ENCODE measurements at places on chromosomes 7 and 10.

DNA sequence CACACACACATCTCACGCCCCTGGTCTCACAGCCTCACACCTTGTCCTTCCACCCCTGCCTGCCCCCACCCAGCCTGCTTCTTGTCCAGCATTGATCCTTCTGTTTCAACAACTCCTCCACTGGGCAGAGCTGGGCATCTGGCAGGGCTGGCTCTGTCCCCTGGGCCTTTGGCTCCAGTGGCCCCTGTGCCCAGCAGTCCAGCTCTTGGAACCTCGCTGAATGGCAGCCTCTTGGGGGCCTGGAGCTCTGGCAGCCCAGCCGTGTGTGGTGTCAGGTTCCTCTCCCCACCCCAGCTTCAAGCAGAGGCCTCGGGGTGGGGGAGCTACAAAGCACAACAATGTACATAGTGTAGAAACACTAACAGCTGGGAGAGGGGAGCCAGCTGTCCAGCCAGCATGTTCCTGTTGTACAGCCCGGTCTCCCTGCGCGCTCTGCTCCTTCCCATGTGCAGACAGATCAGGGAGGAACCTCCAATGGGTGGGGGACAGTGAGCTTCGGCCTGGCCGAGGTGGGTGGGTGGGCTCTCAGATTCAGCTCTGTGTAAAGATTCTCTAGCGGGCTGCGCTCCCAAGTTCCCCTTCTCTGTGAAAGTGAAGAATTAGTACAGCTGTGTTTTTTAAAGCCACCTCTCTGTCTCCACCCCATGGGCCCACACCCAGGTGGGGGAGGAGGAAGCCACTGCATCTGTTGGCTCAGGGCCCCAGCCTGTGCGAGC is 19.4 kb downstream of the ZMIZ2 start:
- DNase-seq, result no peak

GRCh38 chr10:100100651-100101184 is 19.0 kb upstream of the CPN1 start:
- no peak for DNase-seq

GRCh38 chr7:93036807-93037206 is 81.0 kb downstream of the SAMD9 start:
- no peak for DNase-seq

- DNase-seq, result no peak
Measured at GRCh38 chr10:84551437-84552120, 223.2 kb downstream of the CCSER2 start.

GRCh38 chr10:35705671-35706070 is 63.6 kb upstream of the FZD8 start:
- no peak for DNase-seq

- DNase-seq, result no peak
Measured at GRCh38 chr7:129782818-129783583, 169.8 kb downstream of the UBE2H start.

DNA sequence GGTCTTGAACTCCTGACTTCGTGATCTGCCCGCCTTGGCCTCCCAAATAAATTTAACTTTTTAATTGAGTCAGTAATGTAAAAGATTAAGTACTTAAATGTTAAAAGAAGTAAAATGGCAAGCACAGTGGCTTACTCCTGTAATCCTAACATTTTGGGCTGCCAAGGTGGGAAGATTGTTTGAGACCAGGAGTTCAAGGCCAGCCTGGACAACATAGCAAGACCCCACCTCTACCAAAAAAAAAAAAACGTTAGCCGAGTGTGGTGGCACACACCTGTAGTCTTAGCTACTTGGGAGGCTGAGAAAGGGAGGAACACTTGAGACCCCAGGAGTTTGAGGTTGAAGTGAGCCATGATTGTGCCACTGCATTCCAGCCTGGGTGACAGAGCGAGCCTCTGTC is 26.1 kb downstream of the PHTF2 start:
- no peak for DNase-seq

DNA sequence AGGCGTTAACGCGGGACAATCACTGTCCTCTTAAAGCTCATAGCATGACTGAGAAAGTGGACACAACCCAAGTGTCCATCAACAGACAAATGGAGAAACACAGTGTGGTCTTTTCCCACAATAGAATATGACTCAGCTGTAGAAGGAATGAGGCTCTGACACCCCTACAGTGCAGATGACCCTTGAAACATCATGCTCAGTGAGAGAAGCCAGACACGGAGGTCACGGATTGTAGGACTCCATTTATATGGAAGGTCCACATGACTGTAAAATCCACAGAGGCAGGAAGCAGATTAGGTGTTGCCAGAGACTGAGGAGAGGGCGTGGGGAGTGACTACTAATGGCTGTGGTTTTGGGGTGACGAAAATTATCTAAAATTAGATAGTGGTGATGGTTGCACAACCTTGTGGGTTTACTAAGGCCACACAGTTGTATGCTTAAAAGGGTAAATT is 6.1 kb upstream of the NCAPG2 start:
- DNase-seq, result no peak

DNA sequence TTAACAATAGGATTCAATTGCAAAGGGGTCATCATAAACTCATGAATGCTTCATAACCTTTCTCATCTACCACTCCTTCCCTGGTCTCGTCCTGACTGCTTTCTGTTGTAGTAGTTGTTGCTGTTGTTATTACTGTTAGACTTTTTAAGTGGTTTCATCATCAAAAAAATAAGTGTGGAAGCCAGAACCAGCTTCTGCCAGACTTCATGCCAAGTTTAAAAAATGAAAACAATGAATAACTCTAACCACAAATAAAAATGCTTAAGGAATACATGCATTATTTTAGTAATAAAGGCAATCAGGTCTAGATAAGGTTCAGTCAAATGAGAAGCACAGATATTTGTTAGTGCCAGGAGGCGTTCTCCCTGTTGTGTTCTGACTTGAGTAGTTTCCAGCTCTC is 85.4 kb downstream of the PCLO start:
- no peak for DNase-seq

GRCh38 chr10:67818323-67818722 is 19.7 kb downstream of the DNAJC12 start:
- DNase-seq, result no peak

- no peak for DNase-seq
Measured at GRCh38 chr10:88966797-88967196, 14.2 kb upstream of the ACTA2 start.

GRCh38 chr10:1372212-1372611 is 316.0 kb downstream of the WDR37 start:
- DNase-seq, result no peak

- no peak for DNase-seq
Measured at GRCh38 chr7:74355091-74355490, 65.9 kb downstream of the CLIP2 start.

GRCh38 chr10:23364378-23364777 is 19.8 kb upstream of the C10orf67 start:
- no peak for DNase-seq

DNA sequence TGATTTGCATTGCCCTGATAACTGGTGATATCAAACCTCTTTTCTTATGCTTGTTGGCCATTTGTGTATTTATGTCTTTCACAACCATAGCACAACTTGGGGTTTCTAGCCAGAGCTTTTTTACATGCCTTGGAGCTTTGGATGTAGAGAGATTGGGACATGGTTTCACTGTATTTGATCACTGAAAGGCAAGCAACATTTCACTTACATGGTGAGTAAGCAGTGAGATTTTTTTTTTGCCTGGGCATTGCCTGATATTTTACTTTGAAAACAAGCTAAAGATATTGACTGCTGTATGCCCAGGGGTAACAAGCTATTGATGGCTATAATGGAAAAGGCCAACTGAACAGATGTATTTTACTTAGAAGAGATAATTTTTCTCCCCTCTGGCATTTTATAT is 259.0 kb downstream of the PHTF2 start:
- no peak for DNase-seq

DNA sequence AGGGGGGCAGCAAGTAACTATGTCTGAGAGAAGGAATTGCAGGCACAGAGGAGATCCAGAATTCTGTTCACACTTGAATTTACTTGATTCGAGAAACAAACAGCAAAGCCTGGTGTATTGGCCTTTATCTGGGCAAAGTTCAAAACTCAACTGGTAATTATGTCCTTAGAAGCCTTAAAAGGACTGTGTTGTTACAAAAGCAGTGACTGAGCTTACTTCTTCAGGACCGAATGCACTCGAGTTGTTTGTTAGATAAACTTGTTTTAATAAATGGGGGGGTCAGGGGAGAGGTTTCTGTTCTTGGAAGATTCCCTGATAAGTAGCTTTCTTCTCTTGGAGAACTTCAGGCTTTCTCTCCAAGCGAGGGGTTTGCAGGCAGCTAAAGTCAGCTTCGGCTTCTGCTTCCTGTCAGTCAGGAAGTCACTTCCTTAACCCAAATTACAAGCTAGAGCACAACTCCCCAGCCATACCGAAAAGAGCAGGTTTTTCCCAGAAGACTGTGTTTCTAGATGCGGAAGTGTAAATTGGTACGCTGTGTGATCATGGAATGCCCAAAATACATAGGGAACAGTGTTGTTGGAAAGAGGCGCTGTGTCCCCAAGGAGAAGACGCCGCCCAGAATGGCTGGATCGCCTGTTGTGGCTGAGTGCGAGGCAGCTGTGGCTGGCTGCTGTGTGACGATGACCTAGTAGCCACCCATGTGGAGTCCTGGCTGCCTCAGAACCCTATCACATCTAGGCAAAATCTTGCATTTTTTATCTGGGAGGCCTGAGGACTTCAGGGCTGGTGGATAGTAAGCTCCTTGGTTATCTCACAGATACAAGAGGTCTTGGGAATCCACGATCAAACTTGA is 110.4 kb downstream of the TCF7L2 start:
- no peak for DNase-seq

GRCh38 chr10:80296942-80297341 is 7.5 kb upstream of the MAT1A start:
- no peak for DNase-seq

- no peak for DNase-seq
Measured at GRCh38 chr7:157423348-157423747, 86.5 kb downstream of the DNAJB6 start.

DNA sequence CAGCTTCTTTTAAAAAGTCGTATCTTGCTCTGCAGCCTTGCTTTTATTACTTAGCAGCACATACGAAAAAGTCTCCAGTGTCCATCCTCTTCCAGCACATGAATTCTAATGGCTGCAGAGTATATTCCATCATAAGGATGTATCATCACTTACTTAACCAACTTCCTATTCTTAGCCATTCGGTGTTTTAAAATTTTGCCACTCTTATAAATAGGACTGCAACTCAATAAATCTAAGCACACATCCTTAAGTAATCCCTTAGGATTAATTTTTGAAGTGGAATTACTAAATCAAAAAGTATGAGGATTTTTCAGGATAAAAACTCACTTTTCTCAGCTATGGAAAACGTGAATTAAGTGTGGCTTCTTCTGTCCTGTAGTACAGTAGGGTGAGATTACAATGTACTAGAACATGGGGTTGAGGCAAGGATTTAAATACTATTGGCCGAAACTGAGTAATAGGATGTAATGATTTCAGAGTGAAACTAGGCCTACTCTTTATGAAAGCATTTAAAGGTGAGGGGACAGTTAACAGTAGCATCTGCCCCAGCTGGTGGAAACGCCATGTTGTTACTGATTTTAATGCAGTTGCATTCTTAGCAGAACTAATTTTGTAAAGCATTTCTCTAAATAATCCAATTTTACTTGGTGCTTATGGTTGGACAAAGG is 1035.5 kb downstream of the LRMDA start:
- no peak for DNase-seq

- DNase-seq, result no peak
Measured at GRCh38 chr10:1377231-1377630, 321.0 kb downstream of the WDR37 start.

DNA sequence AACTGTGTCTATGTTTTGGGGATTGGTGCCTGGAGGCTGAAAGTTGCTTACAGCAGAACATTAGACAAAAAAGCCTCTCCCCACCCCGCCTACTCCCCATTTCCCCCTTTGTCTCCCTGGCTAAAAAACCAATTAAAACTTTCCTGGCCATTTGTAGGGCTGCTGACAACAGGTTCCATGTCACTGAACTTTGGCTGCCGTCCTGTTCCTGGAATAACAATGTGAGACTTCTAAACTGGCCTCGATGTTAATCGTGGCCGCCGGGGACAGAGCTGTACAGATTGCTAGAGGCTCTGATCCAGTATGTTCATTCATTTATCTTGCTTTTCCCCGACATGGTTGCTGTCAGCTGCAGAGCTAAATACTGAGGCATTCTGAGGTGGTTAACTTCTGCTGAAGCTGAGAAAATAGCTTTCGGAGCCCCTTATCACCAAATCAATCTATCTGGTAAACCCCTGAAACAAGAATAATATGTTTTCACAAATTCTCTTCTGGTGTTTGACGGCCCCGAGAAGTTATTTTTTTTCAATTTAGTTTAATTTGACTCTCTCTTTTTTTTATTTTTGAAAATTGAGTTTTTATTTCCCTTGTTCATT is 271.6 kb downstream of the GFRA1 start:
- no peak for DNase-seq

DNA sequence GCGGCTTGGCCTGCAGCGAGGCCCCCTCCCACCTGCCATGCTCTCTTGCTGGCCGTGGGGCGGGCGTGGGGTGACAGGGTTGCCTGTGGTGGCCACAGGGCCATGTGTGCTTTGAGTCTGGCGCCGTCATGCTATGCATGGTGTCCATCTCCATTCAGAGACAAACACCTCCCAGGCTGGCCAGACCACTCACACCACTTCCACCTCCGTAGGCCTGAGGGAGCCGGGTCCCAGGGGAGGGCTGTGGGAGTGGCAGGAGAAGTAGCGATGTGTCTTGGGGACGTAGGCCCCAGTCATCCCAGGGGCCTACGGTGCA is 65.5 kb downstream of the DNAJB6 start:
- DNase-seq, result no peak

DNA sequence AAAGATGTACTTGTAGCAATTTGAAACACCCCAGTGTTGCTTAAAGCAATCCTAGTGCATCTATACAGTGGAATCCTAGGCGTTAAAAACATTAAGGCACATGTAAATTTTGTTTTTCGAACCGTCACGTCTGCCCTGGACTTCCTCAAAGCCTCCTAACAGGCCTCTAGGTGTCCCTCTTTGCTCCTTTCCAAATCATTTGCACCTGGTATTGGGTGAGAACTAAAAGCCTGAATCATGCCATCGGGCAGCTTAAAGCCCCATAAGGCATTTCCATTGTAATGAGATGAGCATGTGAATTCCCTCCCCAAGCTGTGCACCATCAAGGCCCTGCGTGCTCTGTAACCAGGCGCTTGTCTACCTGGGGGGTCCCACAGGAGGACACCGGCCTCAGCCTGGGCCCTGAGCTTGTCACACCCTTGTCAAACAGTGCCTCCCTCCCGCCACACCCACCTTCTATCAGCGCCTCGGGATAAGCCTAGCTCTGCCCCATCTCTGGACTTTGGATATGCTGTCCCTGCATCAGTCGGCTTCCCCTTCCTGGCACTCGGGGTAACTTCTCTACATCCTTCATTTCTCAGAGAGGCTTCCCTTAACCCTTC is 89.2 kb downstream of the WDR11 start:
- DNase-seq, result no peak

DNA sequence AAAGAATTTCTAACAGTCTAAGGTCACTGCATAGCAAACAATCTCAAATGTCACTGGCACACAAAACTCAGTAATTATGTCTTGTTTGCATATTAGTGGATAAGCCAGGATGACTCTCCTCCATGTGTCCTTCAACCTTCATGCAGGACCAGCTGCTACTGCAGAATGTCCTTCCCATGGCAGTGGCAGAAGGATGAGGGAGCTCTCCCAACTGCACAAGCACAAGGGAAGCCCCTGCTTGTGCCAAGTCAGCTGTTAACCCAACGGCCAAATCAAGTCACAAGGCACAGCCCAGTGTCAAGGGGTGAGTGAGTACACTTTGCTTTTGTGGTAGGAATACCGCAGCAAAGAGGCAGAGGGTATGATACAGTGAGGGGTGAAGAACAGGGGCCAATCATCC is 59.3 kb upstream of the VWC2 start:
- DNase-seq, result no peak
